ENCODE measurements at places on chromosomes 6 and 20.

- no peak for DNase-seq
These were observed 30.8 kb upstream of the IER3 start for GRCh38 chr6:30775104-30775503.

- DNase-seq = peak; percentile 96
These were observed at the start of gene HSF2 for GRCh38 chr6:122399348-122400120. Gene HSF2 (plus strand): TSS chr6:122399652. CDS start chr6:122399738, 86 bp downstream.

- DNase-seq = no peak
These were observed 14.6 kb downstream of the TJAP1 start for GRCh38 chr6:43491750-43492661.

- DNase-seq = no peak
These were observed 186.5 kb downstream of the MAFB start for GRCh38 chr20:40502576-40502975.

DNA sequence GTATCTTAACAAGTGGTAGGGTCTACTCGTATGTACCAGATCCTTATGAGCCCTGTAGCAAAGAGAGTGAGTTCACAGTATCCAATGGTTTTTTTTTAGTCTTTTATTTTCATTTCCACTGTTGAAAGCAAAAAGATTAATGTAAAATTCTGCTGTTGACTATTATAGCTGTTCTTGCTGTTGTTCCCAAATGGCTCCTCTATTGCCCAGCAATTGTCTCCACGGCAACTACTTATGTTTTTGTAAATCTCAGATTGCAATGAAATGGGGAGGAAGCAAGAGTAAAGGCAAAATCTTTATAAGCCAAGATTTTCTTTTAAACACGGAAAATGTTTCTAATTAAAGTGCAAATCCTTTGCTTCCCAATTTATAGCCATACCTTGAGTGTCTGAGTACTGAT, 406.1 kb downstream of the EPM2A start:
- DNase-seq = no peak

DNA sequence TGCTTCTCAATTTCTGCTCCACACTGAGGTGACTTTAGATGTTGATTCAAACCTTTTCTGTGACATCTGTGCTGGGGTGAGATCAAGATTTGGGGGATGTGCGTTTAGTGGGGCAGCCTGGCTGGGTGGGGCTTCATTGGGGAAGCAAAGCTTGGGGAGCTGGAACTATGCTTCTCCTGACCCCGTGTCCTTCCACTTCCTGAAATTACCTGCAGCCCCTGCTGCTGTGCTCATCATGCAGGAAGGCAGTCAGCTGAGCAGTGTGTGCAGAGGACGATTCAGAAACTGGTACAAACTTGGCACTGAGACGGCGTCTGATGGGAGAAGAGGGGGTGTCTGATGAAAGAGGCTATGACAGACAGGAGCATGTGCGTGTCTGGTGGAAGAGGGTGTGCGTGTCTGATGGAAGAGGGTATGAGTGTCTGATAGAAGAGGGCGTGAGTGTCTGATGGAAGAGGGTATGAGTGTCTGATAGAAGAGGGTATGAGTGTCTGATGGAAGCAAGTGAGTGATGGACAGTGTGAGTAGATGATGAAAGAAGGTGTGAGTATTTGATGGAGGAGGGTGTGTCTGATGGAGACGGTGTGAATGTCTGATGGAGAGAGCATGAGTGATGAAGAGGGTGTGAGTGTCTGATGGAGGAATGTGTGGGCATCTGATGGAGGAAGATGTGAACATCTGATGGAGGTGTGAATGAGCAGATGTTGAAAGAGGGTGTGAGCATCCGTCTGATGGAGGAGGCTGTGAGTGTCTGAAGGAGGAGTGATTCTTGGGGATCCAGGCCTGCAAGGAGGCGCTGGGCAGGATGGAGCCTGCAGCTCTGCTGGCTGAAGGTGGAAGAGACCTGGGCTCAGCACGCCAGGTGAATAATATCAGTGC, 103.4 kb downstream of the SYCP2 start:
- DNase-seq = no peak

GRCh38 chr6:32050562-32050961, 12.3 kb downstream of the CYP21A2 start:
- no peak for DNase-seq

- DNase-seq = no peak
These were observed 672.4 kb downstream of the HTR1B start for GRCh38 chr6:76790881-76791280.

- DNase-seq = no peak
These were observed 18.9 kb upstream of the SYNJ2 start for GRCh38 chr6:157962601-157963302.

- no peak for DNase-seq
These were observed 226.2 kb downstream of the TTLL2 start for GRCh38 chr6:167550941-167551627.

DNA sequence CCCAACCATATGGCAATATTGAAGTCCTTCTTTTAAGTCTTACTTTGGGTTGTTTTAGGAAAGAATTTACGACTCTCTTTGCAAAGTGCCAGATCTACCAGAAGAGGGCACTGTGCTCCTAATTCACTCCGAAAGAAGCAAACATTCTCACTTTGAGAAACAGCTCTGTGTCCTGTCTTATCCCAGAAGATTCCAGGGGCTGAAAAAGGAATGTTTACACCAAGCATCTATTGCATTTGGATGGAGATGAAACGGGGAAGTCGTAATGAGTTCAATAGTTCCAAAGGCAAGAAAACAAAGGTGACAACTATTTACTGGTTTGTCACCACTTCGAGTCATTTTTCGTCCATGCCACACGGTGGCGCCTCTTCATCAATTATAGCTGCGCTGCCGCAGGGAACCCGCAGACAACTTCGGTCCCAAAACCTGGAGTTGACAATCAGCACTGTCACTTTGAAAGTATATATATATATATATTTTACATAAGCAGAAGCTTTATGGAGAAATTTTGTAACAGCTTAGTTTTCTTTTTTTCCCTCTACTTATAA, 121.6 kb downstream of the MOXD1 start:
- DNase-seq = peak; percentile 84

GRCh38 chr20:19330731-19331130, 118.3 kb downstream of the SLC24A3 start:
- peak; percentile 47 for DNase-seq

- DNase-seq = no peak
These were observed 82.6 kb upstream of the BMP5 start for GRCh38 chr6:55957961-55958422.

- DNase-seq = no peak
These were observed 8.1 kb upstream of the C20orf144 start for GRCh38 chr20:33653900-33654596.

DNA sequence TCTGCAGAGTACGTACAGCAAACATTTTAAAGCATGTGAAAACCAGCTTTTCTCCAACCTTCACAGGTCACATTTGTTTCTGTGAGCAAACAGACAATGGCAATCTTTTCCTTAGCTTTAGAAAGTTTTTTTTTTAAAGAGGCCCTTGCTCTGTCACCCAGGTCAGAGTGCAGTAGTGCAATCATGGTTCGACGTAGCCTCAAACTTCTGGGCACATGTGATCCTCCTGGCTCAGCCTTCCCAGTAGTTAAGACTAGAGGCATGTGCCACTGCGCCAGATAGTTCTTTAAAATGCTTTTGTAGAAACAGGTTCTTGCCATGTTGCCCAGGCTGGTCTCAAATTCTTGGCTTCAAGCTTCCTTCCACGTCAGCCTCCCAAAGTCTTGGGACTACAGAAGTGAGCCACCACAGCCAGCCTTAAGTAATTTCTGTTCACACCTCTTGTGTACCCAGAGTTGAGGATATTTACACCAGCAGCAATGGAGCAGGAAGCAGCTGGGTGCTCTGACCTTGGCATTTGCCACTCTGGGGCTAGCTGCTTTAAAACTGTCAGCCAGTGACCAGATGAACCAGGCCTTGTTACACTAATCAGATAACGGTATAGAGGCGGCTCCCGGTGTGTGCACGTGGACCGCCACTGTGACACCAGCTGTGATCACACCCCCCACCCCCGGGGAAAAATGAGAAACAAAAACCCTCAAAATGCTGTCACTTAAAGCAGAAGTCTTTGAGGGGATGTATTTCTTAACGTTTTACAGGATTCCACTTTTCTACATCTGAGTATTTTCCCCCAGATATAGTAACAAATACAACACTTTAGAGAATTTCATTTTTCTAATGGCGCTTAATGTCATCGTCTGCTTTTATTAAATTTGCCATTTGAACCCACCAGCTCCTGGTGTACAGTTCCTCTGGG, 71.3 kb downstream of the AKAP12 start:
- no peak for DNase-seq

GRCh38 chr6:46704562-46704961, 16.9 kb downstream of the TDRD6 start:
- DNase-seq = peak; percentile 41

DNA sequence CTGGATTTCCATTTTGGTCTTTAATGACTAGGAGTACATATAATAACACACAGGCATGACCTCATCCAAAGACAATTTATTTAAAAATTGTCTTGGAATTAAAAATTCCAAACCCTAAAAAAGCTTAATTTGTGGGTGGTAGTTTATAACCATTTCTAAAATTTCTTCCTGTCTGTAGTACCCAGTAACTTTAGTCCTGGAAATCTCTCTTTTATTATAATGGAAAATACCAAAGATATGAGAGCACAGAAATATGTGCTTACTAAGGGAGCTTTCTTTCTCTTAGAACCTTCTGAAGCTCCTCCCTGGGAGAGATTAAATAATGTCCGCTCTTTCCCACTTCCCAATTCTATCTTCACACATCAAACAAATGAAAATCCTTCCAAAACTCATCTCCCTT, 70.5 kb upstream of the PRL start:
- DNase-seq = no peak

- no peak for DNase-seq
These were observed at the start of gene RSPO3 for GRCh38 chr6:127118298-127119101. Gene RSPO3 (plus strand): TSS chr6:127118671. CDS start chr6:127119193, 522 bp downstream.

- no peak for DNase-seq
These were observed 13.3 kb upstream of the PRIM2 start for GRCh38 chr6:57303931-57304681.

DNA sequence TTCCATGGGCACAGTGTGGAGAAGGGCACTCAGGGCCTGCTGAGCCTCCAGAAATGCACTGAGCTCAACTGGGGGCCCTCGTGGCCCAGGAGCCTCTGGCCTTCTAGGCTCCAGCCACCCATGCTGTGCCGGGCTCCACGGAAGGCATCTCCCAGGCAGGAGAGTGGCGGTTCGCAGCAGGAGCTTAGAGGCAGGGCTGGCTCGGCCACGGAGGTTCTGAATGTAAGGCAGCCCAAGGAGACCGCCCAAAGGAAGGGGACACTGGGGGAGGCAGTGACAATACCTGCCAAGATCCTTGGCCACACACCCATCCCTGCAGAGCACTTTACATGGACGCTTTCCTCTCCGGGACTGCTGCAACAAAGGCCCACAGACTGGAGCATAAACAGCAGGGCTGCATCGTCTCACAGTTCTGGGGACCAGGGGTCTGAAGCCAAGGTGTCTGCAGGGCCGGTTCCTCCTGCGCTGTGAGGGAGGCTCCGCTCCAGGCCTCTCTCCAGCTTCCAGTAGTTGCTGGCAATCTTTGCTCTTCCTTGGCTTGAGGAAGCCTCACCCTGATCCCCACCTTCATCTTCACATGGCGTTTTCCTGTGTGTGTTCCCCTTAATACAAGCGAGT, 128.2 kb upstream of the CDH4 start:
- DNase-seq = no peak

DNA sequence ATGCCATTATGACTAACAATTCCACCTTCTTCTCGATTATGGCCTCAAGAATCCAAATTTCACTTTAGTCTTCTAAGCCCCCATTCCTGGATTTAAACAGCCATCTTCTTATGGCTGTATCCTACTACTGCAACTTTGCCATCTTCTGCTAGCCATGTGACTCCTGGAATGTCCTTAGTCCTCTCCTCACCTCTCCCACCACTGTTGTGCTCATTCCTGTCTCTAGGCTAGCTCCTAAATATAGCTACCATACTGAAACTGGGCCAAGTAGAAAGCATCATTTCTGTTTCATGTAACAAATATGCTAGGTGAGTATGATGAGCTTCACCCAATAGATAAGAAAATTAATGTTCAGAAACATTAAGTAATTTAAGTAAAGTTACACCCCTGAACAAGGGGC, 313.1 kb downstream of the CLVS2 start:
- DNase-seq = no peak

GRCh38 chr6:1482381-1483166, 93.2 kb downstream of the FOXF2 start:
- no peak for DNase-seq

- no peak for DNase-seq
These were observed 105.8 kb upstream of the DUSP22 start for GRCh38 chr6:186340-186965.

GRCh38 chr6:137434640-137435039, 59.6 kb downstream of the OLIG3 start:
- DNase-seq = no peak

- no peak for DNase-seq
These were observed 90.9 kb downstream of the ANKS1A start for GRCh38 chr6:34979994-34980393.

DNA sequence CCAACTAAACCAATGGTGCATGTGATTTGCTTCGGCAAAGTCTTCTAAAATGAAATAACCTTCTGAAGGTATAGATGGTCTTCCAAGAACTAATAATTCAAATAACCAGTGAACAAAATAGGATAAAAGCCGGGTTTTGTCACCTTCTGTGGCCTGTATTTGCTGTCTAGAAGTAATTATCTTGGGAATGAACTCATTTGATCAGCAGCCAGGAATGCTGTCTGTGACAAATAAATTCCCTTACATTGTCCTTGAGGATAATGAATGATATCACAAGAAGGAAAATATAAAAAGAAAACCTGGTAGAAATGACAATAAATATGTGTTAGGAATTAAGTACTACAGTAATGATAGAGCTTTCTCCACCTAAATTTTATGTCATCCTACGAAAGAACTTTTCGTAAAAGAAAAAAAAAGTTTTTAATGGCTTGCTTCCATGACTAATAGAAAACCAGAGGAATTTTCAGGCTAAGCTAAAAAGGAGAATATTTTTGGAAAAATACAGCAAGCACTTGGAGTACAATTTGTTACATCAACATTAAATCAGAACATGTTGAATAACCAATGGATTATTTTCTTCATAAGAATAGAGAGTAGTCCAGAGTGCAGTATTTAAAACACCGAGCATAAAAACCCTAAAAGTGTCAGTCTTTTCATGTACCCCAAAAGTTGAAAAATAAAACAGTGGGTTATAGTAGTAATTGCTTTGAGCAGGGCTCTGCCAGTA, 247.7 kb downstream of the TBC1D7 start:
- no peak for DNase-seq

GRCh38 chr6:74899416-74899815, 306.4 kb downstream of the COL12A1 start:
- DNase-seq = no peak

GRCh38 chr6:57108691-57109090, 18.7 kb downstream of the ZNF451 start:
- DNase-seq = peak; percentile 11

DNA sequence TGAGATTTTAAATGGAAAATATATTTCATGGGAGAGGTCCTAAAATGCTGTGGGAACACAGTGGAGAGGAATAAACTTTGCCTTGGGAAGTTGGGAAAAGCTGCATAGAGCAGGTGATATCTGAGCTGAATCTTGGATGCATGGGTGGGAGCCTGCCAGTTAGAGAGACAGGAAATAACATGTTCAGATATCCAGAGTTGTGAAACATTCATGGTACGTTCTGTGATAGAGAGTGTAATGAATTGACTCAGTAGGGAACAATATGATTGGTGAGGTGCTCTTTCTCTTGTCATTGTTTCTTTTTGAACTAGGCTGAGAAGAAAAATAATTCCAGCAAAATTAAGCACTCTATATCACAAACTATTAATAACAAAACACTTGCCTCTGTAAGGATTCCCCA, 72.8 kb downstream of the RPS12 start:
- DNase-seq = no peak

- DNase-seq = peak; percentile 77
These were observed 89.1 kb upstream of the CLDN20 start for GRCh38 chr6:155174576-155175211.

- DNase-seq = no peak
These were observed 132.3 kb upstream of the THEMIS start for GRCh38 chr6:128033156-128033555.
